ENCODE measurements at places on chromosomes 7 and 10.

- DNase-seq = no peak
Observed at GRCh38 chr10:13161857-13162271, 506 bp downstream of the MCM10 start.

GRCh38 chr10:99534939-99535763, 2.4 kb downstream of the NKX2-3 start:
- no peak for DNase-seq

DNA sequence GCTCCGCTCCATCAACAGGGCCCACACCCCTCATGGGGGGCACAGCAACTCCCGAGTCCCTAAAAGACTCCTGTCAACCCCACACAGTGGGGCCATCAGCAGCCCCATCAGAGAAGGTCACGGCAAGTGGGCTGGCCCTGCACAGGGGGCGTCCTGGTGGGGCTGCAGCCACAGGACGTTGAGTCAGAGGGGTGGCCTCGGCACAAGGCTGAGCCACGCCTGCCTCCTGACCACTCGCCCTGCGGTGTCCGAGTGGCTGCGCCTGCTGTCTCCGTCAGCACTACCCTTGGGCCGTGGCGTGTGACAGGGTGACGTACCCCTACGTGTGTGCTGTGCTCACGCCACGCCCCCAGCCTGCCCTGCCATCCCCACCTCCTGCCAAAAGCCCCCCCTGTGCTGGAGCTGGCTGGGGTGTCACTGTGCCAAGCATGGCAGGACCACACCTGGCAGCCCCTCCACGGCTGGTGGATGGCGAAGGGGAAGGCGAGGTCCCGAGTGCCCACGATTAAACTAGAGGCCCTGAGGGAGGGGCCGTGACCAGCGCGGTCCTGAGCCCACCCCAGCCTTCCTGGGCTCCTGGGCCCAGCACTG, 26.0 kb upstream of the NKX6-2 start:
- no peak for DNase-seq

DNA sequence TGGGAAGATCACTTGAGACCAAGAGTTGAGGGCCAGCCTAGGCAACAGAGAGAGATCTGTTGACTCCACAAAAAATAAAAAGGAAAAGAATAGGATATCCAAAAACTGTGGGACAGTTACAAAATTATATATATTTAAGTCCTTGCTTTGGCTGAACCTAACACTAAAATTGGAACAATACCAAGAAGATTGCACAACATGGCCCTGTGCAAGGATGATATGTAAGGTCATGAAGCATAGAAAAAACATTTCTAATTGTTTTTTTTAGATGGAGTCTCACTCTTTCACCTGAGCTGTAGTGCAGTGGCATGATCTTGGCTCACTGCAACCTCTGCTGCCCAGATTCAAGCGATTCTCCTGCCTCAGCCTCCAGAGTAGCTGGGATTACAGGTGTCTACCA, 139.0 kb downstream of the TPST1 start:
- DNase-seq = no peak

DNA sequence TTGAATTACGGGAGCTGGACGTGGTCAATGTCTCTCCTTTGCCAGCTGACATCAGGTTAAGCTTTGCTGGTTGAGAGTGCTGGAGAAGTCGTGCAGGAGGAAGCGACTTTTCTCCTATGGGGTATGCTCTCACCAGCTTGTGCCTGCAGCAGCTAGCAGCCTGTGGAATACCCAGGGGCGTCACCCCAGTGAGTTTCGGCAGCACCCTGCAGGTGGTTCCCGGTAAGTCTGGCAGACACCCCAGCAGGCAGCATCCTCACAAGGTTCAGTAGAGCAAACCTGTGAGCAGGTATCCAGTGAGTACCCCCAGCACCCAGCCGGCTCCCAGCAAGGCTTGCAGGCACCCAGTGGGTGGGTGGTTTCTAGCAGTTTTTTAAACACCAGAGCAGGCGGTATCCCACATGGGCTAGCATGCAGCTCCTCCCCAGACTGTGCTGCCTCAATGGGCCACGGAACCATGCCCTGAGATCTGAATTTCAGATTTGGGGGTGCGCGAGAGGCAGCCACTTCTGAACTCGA, 74.8 kb upstream of the SVIL start:
- DNase-seq = no peak

DNA sequence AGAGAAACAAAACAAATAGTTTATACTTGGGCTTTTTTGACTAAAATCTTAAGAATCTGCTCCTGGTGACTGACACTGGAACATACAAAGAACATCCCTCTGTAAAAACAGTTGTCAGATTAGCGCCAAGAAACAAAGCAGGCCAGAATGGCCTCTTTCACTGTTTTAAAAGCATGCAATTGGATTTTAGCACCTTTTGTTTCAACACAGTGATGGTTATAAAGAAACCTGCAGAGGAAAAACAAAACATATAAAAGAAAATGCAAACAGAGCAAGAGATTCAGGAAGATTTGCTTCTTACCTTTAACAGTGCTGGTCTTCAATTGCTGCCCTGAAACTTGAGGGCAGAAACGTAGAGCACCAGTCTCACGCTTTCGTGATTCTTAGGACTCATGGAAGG, 652.2 kb upstream of the KCND2 start:
- no peak for DNase-seq

DNA sequence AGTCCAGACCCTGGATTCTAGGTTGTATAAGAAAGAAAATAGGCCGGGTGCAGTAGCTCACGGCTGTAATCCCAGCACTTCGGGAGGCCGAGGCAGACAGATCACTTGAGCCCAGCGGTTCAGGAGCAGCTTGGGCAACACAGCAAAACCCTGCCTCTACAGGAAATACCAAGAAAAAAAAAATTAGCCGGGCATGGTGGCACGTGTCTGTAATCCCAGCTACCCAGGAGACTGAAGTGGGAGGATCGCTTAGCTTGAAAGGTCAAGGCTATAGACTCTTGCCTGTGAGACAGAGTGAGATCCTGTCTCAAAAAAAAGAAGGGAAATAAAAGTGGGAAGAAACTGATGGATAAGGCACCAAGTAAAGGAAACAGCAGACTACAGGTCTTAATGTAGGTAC, 287.9 kb upstream of the KLF14 start:
- DNase-seq = no peak

DNA sequence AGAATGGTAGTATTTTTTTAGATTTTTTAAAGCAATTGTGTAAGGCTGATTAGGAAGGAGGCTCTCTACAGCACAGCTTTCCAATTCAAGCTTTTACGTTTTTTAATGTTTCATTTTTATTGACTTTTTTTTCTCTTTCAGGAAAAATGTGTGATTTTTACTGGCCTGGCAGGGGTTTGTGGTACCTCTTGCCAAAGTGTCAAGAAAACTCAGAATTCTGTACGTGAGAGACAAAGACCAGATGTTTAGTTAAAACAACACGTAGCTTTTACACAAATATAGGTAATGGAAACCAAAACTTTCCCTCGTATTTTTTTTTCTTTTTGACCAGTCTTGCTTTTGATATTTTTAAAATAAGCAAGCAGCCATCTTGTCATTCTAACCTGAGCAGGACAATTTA, 6.0 kb upstream of the NPVF start:
- DNase-seq = no peak

DNA sequence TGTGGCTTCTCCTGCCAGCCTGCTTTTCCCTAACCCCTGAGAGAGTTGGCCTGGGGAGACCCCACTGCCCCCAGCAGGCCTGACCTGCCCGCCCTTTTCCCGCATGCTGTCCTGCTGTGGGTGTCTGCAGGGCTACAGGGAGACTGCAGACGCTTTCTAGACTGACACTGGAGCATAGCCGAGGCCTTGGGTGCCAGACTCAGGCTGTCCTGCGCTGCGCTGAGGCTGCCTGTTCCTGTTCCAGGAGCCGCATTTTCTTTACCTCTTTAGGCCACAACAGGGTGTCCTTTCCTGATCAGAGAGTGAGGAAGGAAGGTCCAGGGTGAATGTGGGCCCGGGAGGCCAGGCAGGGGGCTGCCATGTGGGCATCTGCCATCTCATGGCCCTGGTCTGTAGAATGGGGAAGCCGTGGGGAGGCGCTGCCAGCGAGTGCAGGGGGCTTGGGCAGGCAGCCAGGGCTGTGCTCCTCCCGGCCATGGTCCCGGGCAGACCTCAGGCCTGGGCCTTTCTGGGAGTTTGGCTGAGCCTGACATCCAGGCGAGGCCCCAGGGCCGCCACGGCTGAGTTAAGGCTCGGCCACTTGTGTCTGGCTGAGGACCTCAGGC, 3.6 kb downstream of the PWWP2B start:
- DNase-seq = no peak

GRCh38 chr10:68752711-68753350, 31.8 kb downstream of the CCAR1 start:
- no peak for DNase-seq

DNA sequence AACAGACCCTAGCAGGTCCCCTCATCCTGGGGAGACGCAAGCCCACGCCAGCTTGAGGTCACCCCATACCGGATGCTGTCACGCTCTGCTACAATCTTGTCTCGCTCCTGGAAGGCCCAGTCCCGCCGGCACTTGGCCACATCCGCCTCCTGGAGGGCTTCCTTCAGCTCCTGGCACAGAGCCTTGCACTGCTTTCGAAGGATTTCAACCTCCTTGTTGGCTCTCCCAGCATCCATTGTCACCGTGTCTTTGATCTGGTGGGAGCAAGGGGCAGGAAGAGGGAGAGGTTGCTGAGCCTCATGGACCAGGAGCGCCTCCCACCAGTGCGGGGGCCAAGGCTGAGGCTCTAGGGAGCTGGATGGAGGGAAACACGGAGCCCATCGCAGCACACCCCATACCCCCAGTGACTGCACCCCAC, 90.9 kb downstream of the DLG5 start:
- no peak for DNase-seq

- DNase-seq = no peak
Observed at GRCh38 chr7:92747041-92747835, 89.1 kb downstream of the CDK6 start.

DNA sequence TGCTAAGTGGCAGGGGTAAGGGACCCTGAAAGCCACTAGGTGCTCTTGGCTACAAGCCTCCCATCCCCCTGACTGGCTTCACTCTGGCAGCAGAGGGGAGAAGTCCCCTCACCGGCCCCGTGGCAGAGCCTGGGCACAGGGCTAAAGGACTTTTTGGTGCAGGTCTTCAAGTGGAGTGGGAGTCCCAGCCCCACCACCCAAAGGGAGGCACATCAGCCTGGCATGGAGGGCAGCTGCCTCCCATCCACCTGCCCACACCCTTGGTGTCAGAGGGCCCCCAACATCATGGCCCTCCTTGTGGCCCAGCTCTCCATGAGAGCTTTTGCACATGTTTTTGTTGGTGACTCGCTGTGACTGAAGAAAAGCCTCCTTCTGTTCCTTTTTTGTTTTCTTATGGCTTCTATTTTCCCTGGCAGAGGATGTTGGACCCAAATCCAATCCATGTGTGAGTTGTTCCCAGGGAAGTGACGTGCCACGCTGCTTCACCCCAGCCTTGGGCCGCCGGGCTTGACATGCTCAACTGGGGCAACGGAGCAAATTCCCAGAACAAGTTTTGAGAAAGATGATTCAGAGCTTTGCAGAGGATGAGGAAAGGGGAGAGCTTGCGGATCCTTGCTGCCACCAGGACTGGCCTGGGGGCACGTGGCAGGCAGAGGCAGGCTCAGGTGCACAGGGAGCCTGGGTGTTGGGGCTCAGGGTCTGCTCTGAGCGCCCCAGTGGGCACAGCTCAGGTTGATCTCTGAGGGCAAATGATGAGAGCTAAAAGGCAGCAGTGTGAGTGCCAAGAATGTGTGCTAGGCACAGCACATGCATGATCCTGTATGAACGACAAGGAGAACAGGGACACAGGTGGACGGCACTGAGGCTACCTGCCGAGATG, 1.9 kb upstream of the AEBP1 start:
- DNase-seq = no peak

DNA sequence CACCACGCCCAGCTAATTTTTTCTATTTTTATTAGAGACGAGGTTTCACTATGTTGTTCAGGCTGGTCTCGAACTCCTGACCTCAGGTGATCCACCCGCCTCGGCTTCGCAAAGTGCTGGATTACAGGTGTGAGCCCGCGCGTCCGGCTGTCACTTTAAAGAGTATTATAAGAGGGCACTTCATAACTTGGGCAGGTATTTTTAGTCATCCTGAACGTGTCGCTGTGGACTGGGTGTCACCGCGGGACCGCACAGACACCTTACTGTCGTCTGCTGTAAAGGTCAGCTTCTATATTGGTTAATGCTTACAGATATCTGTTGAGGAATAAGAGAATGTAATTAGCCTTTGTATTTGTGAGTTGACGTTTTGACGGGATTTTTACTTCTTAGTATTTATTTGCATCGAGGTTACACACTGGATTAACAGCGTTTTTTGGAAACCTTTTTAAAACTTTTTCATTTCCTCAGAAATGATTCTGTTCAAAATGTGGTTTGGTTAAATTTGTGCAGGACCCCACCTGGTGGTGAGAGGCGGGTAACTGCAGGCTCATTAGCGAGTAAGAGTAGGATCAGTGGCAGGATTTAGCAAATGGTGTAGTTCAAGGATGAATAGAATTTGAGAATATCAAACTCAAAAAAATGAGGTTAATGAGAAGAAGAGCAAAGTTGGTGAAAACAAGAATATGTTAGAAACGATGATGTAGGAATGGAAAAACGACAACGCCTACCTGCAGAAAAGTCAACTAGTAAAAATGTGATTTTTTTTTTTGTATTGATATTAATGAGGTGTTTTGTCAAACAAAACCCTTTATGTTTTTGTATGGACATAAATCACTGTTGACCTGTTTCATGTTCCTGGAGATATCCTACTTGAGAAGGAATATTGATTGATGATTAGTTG, 3.2 kb downstream of the DNAJB6 start:
- peak; percentile 57 for DNase-seq

DNA sequence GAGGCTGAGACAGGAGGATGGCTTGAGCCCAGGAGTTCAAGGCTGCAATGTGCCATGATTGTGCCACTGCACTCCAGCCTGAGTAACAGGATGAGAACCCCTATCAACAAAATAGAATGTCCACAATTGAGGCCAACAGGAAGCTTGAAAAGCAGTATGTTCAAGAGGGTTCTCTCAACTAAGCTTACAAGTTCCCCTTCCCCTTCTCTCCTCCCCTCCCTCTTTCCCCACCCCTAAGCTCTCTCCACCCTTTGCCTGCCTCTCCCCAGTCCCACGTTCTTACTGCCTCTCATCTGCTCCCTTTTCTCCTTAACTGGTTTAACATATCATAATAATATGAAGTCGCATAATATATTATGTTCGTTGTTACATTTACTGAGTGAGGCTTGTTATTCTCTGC, 35.4 kb downstream of the KIAA1549 start:
- DNase-seq = no peak

DNA sequence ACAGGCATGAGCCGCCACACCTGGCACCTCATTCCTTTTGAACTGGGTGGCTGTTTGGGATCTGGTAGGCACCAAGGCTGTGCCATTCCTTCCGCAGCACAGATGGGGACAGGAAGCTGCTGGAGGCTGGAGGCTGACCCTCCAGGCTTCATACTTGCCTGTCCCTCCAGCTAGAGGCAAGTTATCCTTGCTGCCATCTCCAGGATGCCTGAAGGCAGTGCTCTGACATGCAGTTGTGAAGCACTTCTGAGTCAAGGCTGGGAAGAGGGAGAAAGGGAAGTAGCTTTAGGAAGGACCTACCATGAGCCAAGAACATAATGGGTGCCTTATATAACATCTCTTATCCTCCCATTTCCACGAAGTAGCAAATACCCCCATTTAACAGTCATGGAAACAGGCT, 9.5 kb downstream of the MARVELD1 start:
- DNase-seq = no peak

Measured in T follicular helper cell (primary cell).